ENCODE measurements at places on chromosomes 6 and 20. TPM values are rescaled to one million over a fixed set of nuclear protein-coding genes. Genes with fewer than 3 reads are reported as not detected.
A peak's percentile ranks its signal among the peaks of the same experiment; 100 is the strongest.

Gene DLK2
- total RNA-seq: 1.9 TPM

GRCh38 chr6:143936778-143937667 lies 71.0 kb downstream of the PLAGL1 start:
- DNase-seq: no peak
- no peak overlapping the region for H3K27ac ChIP-seq
- H3K27me3 ChIP-seq: peaks cover 3% of the 10 kb centered on the region
- H3K36me3 ChIP-seq: no peaks in the 10 kb centered on the region

DNA sequence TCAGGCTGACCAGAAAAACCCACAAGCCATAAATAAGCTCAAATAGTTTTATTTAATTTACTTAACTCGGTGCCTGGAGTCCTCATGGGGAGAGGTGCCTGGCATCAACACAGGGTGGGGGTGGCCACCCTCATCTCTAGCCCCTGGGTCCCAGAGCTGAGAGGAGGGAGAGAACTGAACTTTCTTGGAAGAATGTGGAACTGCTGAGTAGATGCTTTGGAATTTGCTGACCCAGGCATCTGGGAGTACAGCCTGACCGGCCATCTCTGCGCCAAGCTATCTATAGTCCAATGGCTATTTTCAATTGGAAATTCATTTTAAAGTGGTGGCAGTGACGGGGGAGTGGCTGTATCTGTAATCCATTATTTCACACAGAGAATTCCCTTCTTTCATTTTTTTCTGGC lies 104.8 kb downstream of the CDH26 start:
- H3K27ac ChIP-seq: no peak overlapping the region
- H3K36me3 ChIP-seq: no peaks in the 10 kb centered on the region
- H3K27me3 ChIP-seq: no peaks in the 10 kb centered on the region

Gene AIG1
- 8.2 TPM for total RNA-seq

- DNase-seq: no peak
- H3K27ac ChIP-seq: no peak overlapping the region
- no peaks in the 10 kb centered on the region for H3K4me1 ChIP-seq
Measured at GRCh38 chr20:12410783-12411182, 493.1 kb downstream of the BTBD3 start.

- DNase-seq: no peak
- H3K36me3 ChIP-seq: no peaks in the 10 kb centered on the region
- H3K4me1 ChIP-seq: no peaks in the 10 kb centered on the region
- H3K27ac ChIP-seq: no peak overlapping the region
Measured at GRCh38 chr6:87012035-87012434, 74.7 kb downstream of the HTR1E start.

DNA sequence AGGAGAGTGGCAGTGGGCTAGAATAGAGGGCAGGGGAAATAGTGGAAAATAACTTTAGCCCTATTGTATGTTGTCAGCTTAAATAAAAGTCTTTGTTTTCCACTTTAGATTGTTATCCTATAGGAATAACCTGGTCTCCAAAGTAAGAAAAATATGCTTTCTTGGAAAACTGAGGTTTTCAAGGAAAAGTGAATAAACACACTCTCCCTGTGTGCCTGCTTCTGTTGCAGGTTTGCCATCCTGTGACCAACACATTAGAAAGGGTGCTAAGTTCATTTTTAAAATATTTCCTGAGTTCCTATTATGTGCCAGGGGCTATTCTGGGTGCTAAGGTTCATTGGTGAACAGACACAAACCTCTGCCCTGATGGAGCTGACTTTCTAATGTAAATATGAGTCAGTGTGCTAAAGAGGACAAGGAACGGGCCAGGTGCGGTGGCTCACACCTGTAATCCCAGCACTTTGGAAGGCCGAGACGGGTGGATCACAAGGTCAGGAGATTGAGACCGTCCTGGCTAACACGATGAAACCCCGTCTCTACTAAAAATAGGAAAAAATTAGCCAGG lies 23.5 kb downstream of the BICRAL start:
- H3K36me3 ChIP-seq: no peaks in the 10 kb centered on the region
- DNase-seq: no peak
- no peak overlapping the region for H3K4me3 ChIP-seq
- no peak overlapping the region for H3K27ac ChIP-seq

GRCh38 chr6:110714143-110714542 lies 101.1 kb downstream of the CDK19 start:
- H3K27me3 ChIP-seq: no peaks in the 10 kb centered on the region
- no peaks in the 10 kb centered on the region for H3K4me1 ChIP-seq
- no peaks in the 10 kb centered on the region for H3K36me3 ChIP-seq
- DNase-seq: no peak
- H3K27ac ChIP-seq: no peak overlapping the region
- H3K4me3 ChIP-seq: no peak overlapping the region

GRCh38 chr6:34143196-34143883 lies 2.5 kb downstream of the GRM4 start:
- H3K27me3 ChIP-seq: peaks cover 53% of the 10 kb centered on the region
- DNase-seq: no peak
- peaks cover 24% of the 10 kb centered on the region for H3K4me1 ChIP-seq
- H3K36me3 ChIP-seq: no peaks in the 10 kb centered on the region

DNA sequence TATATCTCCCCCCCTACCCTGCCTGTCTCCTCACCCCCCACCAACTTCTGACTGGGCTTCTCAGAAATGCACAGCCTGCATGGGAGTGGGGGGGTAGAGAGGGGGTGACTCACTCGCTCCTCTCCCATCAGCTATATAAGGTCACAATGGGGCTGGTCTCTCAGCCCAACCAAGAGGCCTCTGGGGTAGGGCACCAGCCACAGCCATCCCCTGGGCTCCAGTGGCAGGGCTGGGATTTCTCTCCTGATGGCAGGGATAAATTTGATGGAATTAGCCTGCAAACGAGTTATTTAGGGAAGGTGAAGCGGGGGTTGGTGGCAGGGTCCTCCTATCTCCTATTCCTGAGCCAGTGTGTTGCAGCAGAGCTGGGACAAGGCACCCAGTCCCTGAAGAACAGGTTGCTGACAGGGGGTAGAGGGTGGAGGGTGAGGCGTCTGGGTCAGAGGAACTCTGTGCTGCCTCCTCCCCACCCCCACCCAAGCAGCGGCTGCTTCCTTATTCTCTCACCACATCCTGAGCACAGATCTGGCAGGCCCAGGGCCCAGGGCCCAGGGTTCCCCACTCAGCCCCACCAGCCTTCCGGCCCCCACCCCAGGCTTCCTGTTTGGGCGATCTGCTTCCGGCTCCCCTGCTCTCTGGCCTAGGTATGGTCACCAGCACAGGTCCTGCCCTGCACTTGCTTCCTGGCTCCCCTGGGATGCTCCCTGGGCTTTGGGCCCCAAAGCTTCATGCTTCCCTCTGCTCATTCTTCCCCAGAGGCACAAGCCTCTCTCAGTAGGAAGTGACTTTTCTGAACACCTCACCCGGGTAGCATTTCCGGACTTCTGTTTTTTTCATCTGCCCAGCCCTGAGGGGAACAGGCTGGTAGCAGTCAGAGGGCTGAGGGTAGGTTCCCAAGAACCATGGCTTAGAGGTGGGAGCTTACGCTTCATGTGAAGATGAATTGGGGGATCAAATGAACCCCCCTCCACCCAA lies 4.0 kb downstream of the PPP1R18 start:
- H3K4me3 ChIP-seq: peak overlapping the region; percentile 92
- DNase-seq: peak; percentile 83
- H3K27ac ChIP-seq: peak overlapping the region; percentile 90
- H3K36me3 ChIP-seq: peaks cover 13% of the 10 kb centered on the region

GRCh38 chr6:11637266-11637665 lies 99.7 kb downstream of the TMEM170B start:
- no peak overlapping the region for H3K27ac ChIP-seq
- H3K4me1 ChIP-seq: no peaks in the 10 kb centered on the region
- no peak for DNase-seq
- no peak overlapping the region for H3K4me3 ChIP-seq
- H3K36me3 ChIP-seq: no peaks in the 10 kb centered on the region
- H3K27me3 ChIP-seq: no peaks in the 10 kb centered on the region

Gene LBP
- total RNA-seq: not detected

Gene ECT2L
- not detected for total RNA-seq

GRCh38 chr6:80338201-80338836 lies 231.8 kb downstream of the BCKDHB start:
- no peak overlapping the region for H3K27ac ChIP-seq
- peak; percentile 43 for DNase-seq
- no peaks in the 10 kb centered on the region for H3K4me1 ChIP-seq
- no peaks in the 10 kb centered on the region for H3K27me3 ChIP-seq

- H3K27me3 ChIP-seq: peaks cover 3% of the 10 kb centered on the region
- H3K4me1 ChIP-seq: no peaks in the 10 kb centered on the region
- no peak for DNase-seq
- H3K27ac ChIP-seq: no peak overlapping the region
- H3K36me3 ChIP-seq: no peaks in the 10 kb centered on the region
Measured at GRCh38 chr6:125099211-125100073, 54.1 kb upstream of the TPD52L1 start.

GRCh38 chr6:134406311-134406710 lies 88.4 kb upstream of the SGK1 start:
- H3K27me3 ChIP-seq: no peaks in the 10 kb centered on the region
- H3K27ac ChIP-seq: no peak overlapping the region
- no peaks in the 10 kb centered on the region for H3K4me1 ChIP-seq
- no peak overlapping the region for H3K4me3 ChIP-seq

DNA sequence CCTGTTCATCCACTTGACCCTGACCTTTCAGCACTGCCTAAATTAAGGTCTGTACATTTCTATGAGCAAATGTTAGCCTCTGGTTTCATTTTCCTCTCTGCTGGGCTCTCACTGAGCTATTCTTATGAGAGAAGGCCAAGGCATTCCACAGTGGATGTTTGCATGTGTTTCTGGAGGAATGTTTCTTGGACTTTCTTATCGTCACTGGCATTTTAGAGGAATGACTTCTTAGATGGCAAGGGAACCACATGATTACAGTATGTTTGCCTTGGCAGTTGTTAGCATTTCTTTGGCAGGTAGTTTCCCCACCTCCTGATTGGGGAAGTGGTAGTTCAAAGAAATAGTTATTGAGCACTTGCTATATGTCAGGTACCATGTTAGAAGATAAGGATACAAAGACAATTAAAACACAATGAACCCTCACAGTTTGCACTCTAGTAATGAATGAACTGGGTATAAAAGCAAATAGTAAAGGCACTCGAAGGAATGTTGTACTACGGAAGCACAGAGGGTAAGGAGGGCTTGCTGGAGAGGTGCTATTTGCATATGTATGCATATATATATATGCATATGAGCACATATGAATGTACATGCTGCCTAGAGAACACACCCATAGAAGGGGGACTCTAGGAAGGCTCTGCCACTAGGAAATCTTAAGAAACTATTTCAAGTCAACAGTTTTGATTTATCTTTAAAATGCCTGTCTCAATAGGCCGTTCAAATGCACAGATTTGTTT lies 307.4 kb downstream of the EYA4 start:
- H3K4me3 ChIP-seq: no peak overlapping the region
- H3K4me1 ChIP-seq: no peaks in the 10 kb centered on the region
- no peak for DNase-seq
- H3K27ac ChIP-seq: no peak overlapping the region

Gene EDEM2
- total RNA-seq: 19.3 TPM

DNA sequence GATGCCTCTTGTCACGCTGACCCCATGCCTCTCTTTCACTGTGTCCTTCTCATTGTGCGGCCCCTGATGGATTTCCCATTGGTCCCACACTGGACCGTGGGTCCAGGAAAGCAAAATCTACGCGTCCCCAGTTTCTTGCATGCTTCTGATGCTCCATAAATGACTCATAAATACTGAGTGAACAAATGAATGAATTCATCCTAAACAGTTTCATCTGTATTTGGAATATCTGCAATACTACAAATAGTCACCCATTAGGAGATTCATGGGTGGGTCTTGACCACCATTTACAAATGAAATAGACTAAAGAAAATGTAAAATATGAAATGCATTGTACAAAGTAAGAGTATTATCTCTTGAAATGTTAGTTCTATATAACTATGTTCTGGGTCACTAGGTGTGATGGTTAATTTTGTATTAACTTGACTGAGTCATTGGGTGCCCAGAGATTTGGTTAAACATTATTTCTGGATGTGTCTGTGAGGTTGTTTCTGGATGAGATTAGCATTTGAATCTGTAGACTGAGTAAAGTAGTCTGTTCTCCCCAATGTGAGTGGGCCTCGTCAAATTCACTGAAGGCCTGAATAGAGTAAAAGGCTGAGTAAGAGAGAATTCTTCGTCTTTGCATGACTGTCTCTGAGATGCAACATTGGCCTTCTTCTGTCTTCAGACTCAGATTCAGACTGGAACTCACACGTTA lies 448.7 kb downstream of the PREX1 start:
- no peak for DNase-seq
- no peak overlapping the region for H3K27ac ChIP-seq
- no peak overlapping the region for H3K4me3 ChIP-seq

Gene LCA5
- total RNA-seq: 0.22 TPM

Gene RNF182
- total RNA-seq: not detected

- no peaks in the 10 kb centered on the region for H3K27me3 ChIP-seq
- peaks cover under 1% of the 10 kb centered on the region for H3K4me1 ChIP-seq
- H3K27ac ChIP-seq: no peak overlapping the region
- H3K36me3 ChIP-seq: no peaks in the 10 kb centered on the region
- DNase-seq: no peak
- H3K4me3 ChIP-seq: no peak overlapping the region
Measured at GRCh38 chr20:45341939-45342854, 6.0 kb downstream of the SDC4 start.

- no peaks in the 10 kb centered on the region for H3K27me3 ChIP-seq
- no peaks in the 10 kb centered on the region for H3K36me3 ChIP-seq
- no peaks in the 10 kb centered on the region for H3K4me1 ChIP-seq
Measured at GRCh38 chr20:10469599-10469998, 34.5 kb downstream of the SLX4IP start.

Gene ZC3H12D
- total RNA-seq: 83.5 TPM

Gene OPRL1
- 0.38 TPM for total RNA-seq

DNA sequence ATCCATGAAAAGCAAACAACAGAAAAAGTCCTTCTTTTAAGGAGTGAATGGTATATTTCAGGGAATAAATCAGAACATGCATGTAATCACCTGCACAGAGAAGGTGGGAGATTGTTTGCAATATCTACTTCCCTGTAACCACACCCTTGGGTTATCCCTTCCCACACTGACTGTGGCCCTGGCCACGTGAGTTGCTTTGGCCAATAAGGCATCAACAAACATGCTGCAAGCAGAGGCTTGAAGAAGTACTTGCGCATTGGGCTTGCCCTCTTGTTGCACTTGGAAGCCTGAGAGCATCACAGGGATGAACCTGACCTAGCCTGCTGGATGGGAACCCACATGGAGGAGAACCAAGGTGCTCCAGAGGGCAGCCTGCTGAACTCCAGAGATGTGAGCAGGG lies 208.5 kb downstream of the PTPRT start:
- H3K4me3 ChIP-seq: no peak overlapping the region
- no peak overlapping the region for H3K27ac ChIP-seq
- H3K4me1 ChIP-seq: no peaks in the 10 kb centered on the region
- no peak for DNase-seq

DNA sequence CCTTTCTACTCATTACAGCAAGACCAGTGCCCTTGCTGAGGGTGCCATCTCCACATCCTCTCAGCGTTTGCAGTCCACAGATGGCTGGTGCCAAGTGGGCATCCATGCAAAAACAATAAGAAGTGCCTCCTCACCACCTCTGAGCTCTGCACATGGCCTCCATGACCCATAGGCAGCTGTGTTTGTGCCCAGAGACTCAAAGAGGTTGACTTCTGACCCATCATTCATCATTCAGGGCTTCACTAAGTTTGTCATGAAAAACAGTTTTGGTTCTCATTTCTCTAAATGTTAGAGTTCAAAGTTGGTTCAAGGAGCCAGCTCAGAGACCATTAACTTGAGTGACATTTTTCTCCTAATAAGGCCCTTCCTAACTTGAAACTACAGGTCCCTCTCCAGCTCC lies 512.6 kb upstream of the MAP3K7 start:
- H3K36me3 ChIP-seq: no peaks in the 10 kb centered on the region
- DNase-seq: no peak
- H3K4me1 ChIP-seq: no peaks in the 10 kb centered on the region

GRCh38 chr6:104187616-104188015 lies 672.1 kb downstream of the HACE1 start:
- H3K4me1 ChIP-seq: no peaks in the 10 kb centered on the region
- no peak overlapping the region for H3K27ac ChIP-seq
- DNase-seq: no peak

Gene RIMS4
- total RNA-seq: not detected

Gene ENPP4
- 13.0 TPM for total RNA-seq
